ENCODE measurements at places on chromosomes 12 and 14. TPM values are rescaled to one million over a fixed set of nuclear protein-coding genes. Genes with fewer than 3 reads are reported as not detected.

Gene GLS2
- 0.95 TPM for total RNA-seq

Gene HOXC6
- total RNA-seq = 0.48 TPM

Gene DPF3
- total RNA-seq = 7.1 TPM

Gene GNB3
- total RNA-seq = 0.32 TPM

Gene TMTC1
- total RNA-seq = 10.2 TPM

Gene TPPP2
- not detected for total RNA-seq

Gene KCNH3
- total RNA-seq = 0.80 TPM

- no peak for DNase-seq
Observed at GRCh38 chr12:111440631-111441030, 34.9 kb downstream of the SH2B3 start.

DNA sequence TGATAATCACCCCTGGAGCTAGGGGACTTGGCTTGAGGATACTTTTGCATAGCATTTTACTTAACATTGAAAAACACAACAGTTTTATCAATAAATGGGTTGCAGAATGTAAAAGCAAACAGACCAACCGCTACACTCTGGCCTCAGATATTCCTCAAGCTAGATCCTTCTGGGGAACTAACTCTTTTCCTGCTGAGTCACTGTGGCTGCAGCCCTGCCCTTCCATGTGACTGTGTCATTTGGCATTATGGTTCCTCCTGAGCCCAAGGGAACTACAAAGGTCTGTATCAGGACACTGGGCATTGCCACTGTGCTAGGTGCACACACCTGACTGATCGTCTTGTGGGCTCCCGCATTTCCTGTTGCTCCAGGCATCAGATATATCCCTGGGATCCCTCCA lies 56.6 kb downstream of the TTC9 start:
- peak; percentile 43 for DNase-seq

- no peak for DNase-seq
Observed at GRCh38 chr12:77319166-77319565, 253.8 kb upstream of the E2F7 start.

DNA sequence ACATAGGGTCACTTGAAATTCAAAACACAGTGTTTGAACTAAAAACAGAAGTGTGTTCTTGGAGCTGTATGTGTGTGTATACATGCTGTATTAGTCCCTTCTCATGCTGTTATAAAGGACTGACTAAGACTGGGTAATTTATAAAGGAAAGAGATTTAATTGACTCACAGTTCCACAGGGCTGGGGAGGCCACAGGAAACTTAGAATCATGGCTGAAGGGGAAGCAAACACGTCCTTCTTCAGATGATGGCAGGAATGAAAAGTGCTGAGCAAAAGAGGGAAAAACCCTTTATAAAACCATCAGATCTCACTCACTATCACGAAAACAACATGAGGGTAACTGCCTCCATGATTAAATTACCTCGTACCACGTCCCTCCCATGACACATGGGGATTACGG lies 224.1 kb downstream of the BCAT1 start:
- no peak for DNase-seq

- DNase-seq = no peak
Observed at GRCh38 chr12:57384478-57384877, 46.4 kb downstream of the R3HDM2 start.

- DNase-seq = no peak
Observed at GRCh38 chr12:27428466-27428865, 18.1 kb upstream of the SMCO2 start.

DNA sequence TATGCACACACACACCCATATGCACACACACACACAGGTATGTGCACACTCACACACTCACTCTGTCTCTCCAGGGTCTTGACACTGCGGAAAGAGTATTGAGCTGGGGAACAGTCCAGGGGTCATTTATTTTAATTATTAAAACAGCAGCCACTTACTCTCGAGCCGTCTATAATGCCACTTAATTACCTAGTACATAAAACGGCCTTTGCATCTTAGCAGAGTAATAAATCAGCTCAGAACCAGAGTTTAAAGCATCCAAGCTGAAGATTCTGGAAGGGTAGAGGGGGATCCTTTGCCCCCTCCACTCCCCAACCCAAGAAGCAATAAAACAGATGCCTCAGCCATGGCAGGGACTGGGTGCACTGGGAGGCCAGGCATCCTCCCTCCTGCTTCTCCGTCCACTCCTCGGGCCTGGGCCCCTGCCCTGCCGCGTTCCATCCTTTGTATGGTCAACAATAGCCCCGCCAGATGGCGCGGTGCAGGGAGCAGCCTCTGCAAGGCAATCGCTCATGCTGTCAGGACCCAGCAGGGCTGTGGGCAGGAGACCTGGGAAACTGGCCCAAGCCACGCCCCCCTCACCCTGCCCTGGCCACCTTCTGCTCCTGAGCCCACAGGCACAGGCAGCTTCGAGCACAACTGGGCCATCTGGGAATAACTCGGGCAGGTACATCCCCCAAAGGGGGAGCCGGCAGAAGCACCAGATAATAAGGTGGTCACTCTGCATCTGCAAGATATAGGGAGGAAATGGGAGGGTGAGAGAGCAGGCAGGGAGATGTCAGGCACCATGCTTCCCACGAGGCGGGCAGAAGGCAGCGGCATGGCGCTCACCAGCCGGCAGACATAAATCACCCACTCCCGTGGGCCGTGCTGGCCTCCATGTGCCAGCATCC lies 40.9 kb downstream of the CCDC85C start:
- DNase-seq = peak; percentile 82

DNA sequence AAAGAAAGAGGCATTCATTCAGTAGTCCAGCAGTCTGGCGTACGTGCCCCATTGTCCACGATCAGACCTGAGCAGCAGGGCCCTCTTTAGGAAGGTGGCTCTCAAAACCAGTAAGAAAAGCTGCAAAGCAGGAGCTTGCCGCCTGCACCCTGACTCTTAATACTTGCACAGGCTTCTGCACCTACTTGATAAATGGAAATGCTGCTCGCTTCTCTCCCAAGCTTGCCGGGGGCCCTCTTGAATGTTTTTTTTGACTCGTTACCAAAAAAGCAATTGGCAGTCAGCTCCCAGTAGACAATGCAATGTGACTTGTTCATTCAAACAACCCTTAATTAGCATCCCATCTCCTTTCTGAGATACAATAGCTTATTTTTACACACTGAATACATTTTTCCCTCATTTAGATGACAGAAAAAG lies 27.2 kb upstream of the PTPRB start:
- no peak for DNase-seq

DNA sequence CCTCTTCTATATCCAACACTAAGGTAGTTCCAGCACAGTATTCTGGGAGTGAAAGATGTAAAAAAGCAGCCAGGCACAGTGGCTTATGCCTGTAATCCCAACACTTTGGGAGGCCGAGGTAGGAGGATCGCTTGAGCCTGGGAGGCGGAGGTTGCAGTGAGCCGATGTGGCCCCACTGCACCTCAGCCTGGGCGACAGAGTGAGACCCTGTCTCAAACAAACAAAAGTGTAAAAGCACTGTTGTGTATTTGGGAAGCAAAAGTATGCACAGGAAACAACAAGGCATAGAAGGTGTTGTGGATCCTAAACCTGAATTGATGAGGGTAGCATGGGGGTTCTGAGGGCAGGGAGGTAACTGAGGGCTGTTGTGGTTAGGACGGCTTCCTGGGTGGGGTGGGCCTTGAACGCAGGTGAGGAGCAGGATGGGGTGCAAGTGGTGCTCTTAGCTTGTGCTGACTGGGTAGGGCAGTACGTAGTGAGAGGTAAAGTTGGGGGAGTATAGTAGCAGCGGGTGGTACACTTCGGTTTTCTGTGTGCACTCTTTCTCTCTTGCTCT lies 64.2 kb downstream of the RASSF3 start:
- no peak for DNase-seq

DNA sequence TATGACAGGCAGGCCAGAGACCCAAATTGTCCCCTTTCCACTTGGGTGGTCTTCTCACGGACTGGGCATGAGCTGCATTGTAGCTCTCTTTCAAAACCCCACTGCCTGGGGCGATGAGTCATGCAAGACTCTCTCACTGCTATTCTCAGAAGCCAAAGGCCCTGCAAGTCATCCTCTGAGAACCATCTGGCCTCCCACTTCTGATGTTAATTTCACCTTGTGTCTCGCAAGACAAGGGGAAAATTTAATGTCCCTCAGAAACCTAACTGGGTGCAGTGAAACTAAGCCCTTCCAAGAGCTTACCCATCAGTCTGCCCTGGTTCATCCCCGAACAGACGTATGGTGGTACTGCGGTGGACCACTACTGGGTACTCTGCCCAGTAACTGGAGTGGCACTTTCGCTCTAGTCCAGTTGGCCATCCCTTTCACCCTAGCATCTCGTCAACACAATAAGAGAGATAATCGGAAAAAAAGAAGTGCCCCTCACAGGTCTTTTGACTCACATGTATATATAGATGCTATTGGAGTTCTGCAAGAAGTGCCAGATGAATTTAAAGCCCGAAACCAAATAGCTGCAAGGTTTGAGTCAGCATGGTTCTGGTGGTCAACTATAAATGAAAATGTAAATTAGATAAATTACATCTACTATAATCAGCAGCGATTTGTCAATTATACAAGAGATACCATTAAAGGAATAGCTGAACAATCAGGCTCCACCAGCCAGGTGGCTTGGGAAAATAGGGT lies 31.3 kb upstream of the LALBA start:
- no peak for DNase-seq

DNA sequence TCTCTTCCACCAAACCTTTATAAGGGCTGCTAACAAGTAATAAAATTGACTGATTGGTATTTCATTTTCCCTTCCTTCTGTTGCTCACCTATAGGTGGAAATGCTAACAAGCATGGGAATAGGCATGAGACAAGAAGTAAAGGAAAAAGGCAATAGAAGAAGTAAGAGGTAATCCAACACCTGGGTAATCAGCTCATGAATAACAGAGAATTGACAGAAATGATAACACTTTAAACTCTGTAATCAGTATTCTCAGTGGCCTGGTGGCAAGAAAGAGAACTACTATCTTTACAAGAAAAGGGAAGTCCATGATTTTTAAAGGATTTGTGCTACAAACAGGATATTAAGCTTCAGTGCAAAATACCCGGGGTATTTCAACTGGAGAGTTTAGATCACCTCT lies 737.8 kb downstream of the RERGL start:
- no peak for DNase-seq

Data from transverse colon (tissue), 4 donors.